ENCODE measurements at places on chromosomes 3 and 15.
A peak's percentile ranks its signal among the peaks of the same experiment; 100 is the strongest.

GRCh38 chr3:143119974-143120715 lies 574 bp downstream of the CHST2 start:
- no peak for DNase-seq

GRCh38 chr3:130528120-130528519 lies 11.1 kb downstream of the COL6A6 start:
- DNase-seq = no peak

DNA sequence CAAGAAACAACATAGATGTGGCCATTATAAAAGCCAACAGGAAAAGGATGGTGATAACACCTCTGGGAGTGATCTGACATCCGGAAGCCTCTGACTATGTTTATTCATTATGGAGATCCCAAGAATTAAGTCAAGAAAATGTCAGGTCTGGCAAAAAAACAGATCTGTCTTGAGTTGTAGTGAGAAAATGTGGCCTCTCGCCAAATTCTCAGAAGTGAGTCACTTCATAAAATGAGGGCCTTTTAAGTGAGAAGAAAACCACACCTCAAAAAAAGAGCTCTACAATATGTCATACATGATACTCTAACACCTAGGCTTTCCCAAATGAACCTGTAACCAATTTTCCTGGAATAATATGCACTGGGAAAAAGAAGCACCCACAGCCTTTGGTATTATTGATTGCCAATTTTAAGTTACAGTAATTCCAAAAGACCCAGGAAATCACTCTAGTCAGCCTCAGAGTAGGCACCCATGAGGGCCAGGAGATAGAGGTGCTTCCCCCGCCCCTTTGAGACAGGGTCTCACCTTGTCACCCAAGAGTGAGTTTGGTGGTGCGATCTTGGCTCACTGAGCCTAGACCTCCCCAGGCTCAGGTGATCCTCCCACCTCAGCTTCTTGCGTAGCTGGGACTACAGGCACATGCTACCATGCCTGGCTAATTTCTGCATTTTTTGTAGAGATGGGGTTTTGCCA lies 38.0 kb downstream of the CCR3 start:
- DNase-seq = peak; percentile 54

GRCh38 chr3:127264292-127264691 lies 23.6 kb downstream of the PRR20G start:
- no peak for DNase-seq

DNA sequence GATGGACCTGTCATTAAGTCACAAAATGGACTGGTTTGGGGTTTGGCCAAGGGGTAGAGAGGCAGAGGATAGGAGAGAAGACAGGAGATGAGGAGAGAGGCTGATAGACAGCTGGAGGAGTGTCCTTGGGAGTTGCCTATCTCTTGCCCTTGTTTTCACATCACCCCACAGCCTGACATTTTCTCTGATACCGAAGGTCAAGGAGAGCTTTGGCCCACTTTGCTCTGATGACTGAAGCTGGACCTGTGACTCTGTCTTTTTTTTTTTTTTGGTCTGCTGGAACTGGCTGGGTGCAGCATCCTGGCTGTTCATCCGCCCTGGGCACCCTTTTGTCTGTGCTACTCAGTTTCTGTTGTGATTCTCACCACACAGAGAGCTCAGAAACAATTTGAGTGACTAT lies 5.1 kb downstream of the GPD1L start:
- DNase-seq = no peak

DNA sequence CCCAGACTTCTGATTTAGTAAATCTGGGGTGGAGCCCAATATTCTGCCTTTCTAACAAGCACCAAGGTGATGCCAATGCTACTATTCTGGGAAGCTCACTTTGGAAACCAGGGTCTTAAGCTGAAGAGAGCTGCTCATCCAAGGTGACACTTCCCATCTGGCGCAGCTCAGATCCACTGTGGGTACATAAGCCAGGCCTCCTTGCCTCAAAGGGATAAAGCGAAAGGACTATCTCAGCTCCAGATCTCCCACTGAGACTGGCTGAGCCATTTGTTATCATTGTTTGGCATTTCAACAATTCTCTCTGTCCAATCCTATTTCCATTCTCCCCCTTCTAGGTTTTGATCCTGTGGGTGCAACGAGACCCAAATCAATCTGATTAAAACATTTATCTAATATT lies 323.8 kb downstream of the GBE1 start:
- DNase-seq = no peak

DNA sequence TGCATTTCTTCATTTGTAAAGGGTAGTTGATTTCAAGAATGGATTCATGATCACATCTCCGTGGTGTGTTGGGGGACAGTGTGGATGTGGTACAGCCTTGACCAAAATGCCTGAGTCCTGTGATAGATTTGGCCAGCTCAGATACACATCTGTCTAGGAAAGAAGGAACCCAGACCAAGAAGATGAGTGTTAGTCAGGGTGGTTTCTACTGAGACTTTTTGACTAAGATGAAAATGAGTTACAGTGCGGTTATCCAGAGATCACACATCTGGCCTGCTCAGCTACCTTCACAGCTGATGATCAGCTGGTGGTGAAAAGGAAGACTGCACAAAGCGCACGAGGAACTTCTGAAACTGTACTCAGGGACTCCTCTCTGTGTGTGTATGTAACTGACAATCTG lies 68.0 kb downstream of the FNDC3B start:
- DNase-seq = no peak

- no peak for DNase-seq
These were observed 10.5 kb downstream of the ABI3BP start for GRCh38 chr3:100982710-100983109.

DNA sequence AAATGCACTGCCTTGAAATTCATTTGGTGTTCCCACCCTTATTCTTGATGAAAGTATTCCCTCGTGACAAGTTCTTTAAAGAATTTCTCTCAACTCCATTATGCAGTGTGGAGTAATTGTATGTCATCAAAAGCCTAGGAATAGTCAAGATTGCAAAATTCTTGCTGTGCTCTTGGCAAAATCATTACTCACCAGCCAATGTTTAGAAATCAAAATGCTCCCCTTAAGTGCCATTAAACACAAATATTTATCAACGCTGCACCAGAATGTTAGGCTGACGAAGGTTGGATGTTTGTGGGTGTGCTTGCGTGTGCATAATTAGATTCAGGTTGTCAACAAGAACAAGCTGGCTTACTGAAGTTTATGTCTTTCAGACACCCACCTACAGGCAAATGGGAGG lies 40.5 kb downstream of the SST start:
- DNase-seq = no peak

GRCh38 chr3:111749171-111750170 lies 109.6 kb upstream of the PHLDB2 start:
- DNase-seq = no peak

GRCh38 chr3:187926620-187927019 lies 181.4 kb upstream of the BCL6 start:
- no peak for DNase-seq

DNA sequence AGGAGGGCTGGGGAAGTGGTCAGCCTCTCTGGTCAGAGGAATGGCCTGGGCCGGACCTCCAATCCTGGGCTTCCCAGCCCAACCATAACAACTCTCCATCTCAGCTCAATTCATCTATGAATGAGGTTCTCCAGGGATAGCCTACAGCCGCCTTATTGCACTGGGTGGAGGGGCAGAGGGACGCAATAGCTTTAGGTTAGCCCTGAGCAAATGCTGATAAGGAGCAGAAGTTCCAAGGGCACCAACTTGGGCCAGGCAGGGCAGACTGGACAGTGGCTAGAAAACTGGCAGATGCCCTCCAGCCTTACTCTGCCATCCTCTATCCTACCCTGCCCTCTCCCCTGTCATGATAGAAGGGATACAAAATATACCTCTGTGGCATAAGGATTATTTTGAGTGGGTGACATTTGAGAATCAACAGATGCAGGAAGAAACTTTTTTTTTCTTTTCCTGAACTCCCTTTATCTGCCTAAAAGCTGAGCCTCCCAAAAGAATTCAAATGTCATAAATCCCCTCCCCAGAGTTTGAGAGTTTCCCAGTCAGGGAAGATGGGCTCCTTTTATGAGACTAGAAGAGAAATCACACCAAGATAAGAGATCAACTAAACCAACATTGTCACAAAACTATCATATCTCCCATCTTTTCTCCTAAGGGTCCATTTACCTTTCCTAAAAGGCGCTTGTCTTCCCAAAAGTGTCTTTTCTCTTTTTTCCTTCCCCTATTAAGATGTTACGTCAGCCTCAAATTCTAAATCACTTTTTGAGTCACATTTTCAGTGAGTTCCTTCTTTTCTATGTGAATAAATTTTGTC lies 40.4 kb upstream of the C15orf39 start:
- DNase-seq = no peak

DNA sequence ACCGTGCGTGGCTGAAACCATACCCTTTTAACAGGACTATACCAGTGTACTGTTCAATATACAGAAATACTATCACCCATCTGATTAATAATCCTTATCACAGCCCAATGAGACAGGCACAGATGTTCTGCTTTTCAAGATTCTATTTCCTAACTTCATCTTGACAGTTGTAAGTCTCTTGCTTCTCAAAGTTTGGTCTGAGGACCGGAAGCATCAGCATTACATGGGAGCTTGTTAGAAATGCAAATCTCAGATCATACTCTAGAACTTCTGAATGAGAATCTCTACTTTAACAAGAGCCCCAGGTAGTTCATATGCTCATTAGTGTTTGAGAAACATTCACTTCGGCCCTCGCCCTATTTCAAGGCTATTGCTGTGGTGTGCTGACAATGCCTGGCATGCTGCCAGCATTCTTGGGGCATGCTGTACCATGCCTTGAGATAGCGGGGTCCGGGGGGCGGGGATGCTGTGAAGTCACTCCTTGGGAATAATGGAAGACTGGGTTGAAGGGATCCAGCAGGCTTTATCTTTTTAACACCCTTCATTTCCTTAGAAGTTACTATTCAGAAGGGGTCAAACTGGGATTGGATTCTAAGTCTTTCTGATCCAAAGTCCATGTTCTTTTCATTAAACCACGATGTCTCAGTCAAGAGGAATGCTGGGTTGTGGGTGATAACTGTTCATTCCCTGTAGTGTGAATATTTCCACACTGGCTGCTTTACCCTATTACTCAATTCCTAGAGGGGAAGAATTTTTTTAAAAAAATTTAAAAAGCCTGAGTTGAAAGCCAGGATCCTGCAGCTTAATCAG lies 194.7 kb downstream of the LPP start:
- peak; percentile 95 for DNase-seq

GRCh38 chr3:171129827-171130226 lies 103.3 kb upstream of the SLC2A2 start:
- DNase-seq = no peak

DNA sequence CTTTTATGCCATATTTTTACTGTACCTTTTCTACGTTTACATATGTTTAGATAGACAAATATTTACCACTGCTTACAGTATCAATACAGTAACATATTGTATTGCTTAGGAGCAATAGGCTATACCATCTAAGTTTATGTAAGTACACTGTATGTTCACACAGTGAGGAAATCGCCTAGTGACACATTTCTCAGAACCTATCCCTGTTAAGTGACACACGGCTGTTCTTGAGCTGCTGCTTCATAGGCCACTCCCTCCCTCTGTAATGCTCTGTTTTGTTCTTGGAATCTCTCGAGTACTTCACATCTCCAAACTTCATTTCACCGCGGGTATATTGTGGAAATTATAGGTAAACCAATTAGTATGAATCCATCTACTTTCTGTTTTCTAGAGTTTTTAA lies 13.4 kb upstream of the SELENOT start:
- DNase-seq = no peak

- DNase-seq = no peak
These were observed 379.1 kb upstream of the PROK2 start for GRCh38 chr3:72163809-72164634.

DNA sequence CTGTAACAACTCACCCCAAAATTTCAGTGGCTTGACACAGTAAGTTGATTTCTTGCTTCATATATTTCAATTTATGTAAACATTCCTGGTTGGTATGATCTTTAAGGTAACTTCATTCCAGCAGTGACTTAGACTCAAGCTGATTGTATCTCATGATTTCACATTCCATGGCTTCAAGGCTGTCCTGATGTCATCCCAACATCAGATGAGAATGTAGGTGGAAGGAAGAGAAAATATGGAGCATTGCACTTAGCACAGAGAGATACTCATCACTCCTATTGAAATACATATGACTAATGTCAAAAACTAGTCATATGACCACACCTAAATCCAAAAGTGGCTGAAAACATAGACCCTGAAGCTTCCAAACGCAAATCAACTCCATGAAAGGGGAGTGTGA lies 793.8 kb downstream of the TBL1XR1 start:
- no peak for DNase-seq

GRCh38 chr15:32957219-32957618 lies 237.3 kb downstream of the FMN1 start:
- DNase-seq = no peak

DNA sequence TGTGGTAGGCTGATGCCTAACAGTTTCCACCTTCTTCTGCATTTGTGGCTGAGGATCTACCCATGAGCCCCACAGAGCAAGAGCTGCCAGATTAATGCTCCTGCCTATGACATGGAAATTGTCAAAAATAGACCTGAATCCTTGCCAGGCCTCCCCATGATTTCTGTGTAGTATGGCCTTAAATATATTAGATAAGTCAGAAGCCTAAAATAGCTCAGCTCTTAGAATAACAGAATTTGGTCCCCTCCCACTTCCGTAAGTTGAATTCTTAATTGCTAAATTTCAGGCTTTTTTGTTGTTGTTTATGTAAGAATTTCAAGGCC lies 129.0 kb downstream of the SERPINI1 start:
- no peak for DNase-seq

DNA sequence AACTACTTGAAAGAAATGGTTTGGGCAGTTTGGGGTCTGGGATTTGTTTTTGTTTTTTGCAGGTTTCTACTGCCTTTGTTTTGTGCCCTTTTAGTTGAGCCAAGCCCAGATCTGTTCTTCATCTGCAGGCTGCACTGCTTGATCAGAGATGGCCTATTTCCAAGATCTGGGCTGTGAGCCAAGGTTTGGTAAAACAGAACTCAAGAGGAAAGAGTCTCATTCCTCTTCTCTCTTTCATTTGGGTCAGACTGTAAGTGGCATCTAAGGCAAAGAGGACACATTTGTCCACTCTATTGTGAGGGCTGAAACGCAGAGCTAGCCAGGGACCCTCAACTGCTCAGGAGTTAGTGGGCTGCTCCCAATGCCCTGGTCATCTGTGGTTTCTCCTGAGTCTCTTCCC lies 104.4 kb upstream of the UBE3A start:
- no peak for DNase-seq

DNA sequence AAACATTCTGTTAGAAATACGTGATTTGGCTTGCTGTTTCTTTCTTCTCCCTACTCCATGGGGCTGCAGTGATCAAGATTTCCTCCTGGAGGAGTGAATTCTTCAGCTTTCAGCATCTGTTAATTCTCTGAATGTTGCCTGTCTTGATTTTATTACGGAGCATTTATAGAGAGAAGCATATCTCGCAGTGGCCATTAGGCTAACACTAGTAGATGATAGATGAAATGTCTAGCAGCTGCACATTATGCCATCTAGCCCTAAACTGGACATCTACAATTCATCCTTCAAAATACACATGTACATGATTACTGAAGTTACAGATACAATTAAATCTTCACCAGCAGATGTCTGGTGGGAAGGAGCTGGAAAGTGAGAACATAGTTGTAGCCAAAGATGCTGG lies 769.8 kb upstream of the NECTIN3 start:
- DNase-seq = no peak

- DNase-seq = no peak
These were observed 6.7 kb downstream of the ADPRH start for GRCh38 chr3:119585856-119586570.

- DNase-seq = no peak
These were observed 455.6 kb upstream of the RARB start for GRCh38 chr3:24972491-24972890.

Measured in keratinocyte (primary cell).